G401 (cell line): ENCODE measurements at places on chromosomes 4 and X.

DNA sequence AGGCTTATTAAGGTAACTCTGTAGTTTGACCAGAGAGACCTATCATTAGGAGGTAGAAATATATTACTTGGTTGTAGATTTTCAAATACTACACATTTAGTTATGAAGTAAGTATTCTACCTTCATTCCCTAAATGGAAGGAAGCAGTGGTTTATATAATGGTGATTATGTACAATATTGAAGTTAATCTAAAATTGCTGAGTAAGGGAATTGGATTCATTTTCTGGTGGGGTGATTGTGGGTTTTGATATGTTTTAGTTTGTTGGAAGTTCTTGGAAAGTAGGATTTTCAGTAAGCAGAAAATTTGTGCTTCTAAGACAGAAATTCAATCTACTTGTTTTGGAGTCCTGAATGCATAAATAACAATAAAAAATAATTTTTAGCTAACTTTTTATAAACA lies 1830.9 kb upstream of the ADGRL3 start:
- no peak for DNase-seq

GRCh38 chrX:44904542-44905115 lies 31.6 kb downstream of the KDM6A start:
- peak; percentile 15 for DNase-seq

GRCh38 chr4:122479935-122480416 lies 23.5 kb upstream of the IL2 start:
- no peak for DNase-seq

DNA sequence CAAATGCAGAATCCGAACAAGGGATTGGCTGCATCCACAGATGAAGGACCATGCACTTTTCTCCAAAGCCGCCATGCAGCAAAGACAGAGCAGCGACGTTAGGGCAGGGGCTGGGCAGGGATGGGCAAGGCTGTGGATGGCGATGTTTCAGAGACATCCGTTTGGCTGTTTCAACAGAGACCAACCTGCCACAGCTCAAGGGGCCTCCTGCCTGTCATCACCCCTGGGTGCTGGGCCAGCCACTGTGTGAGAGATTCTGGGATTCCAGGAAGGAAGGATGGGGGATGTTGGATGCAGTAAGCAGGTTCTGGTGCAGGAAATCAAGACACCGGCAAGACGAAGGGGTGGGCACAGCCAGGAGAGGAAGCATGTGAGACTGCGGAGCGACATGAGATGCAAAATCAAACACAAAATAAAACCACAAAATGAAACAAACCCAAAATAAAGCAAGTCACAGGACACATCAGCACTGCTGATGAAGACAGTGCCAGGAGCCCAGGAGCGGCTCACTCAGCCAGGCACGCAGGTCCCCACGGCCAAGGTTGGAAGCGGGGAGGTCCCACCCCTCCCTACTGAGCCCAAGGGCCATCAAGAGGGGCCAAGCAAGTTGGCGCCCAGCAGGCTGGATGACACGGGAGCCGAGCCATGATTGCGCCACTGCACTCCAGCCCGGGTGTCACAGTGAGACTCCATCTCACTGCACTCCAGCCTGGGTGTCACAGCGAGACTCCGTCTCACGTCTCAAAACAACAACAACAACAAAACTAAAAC lies 68.1 kb downstream of the FAM53A start:
- no peak for DNase-seq

- no peak for DNase-seq
These were observed 388.4 kb upstream of the RASGEF1B start for GRCh38 chr4:81860111-81860510.
